ENCODE measurements at places on chromosomes 1 and 21. TPM values are rescaled to one million over a fixed set of nuclear protein-coding genes. Genes with fewer than 3 reads are reported as not detected.
A peak's percentile ranks its signal among the peaks of the same experiment; 100 is the strongest.

LCE1C gene
- total RNA-seq = not detected

EXO1 gene
- total RNA-seq = 1.3 TPM

ZMYND12 gene
- 1.3 TPM for total RNA-seq

CFAP126 gene
- not detected for total RNA-seq

PRKAA2 gene
- total RNA-seq = not detected

LY9 gene
- 95.4 TPM for total RNA-seq

CELA2B gene
- not detected for total RNA-seq

DNA sequence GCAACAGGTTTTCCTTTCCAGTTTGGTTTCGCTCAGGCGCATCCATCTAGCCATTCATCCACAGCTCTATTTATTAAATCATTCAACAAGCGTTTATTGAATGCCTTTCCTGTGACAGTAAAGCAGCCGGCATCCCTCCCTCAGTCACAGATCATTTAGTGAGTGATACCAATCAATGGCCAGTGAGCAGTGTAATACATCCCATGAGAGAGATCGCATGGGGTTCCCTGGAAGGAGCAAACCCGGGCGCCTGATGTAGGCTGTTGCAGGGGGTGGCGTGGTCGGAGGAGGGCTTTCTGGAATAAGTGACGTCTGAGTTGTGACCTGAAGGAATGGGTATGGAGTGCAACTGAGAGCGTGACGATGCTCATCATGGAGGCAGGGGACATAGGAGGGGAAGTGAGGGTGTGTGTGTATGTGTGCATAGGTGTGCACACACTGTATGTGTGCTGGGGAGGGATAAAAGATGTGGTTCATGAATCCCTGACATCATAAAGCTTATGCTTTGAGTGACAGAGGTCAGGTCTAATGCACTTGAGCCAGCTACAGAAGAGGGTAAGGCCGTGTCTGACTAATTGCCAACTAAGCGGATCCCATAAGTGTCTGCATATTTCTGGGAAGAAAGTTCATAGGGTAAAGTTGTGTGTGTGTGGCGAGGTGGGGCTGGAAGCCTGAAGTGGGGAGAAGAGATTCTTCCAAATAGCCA lies 6.6 kb downstream of the FCMR start:
- DNase-seq = no peak

GRCh38 chr21:31279986-31280385 lies 64.1 kb downstream of the TIAM1 start:
- no peak for DNase-seq

DNA sequence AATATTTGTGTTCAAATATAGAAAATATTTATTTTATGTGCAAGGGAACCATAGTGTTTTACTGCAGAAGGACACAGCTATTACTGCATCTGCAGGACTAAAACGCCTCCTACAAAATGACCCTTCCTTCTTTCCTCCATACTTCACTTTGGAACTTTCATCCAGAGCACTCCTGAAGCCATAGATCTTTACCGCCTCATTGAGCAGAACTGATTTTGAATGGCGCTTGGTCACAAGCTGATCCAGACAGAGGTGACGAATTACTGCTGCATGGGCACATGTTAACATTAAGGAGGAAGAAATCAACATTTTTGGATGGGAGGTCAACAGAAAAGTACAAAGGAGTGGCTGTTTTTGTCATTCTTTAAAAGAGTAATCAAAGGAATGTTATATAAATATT lies 931.6 kb downstream of the NCAM2 start:
- DNase-seq = no peak

GRCh38 chr1:25194572-25195020 lies 37.7 kb downstream of the SYF2 start:
- DNase-seq = no peak

DNA sequence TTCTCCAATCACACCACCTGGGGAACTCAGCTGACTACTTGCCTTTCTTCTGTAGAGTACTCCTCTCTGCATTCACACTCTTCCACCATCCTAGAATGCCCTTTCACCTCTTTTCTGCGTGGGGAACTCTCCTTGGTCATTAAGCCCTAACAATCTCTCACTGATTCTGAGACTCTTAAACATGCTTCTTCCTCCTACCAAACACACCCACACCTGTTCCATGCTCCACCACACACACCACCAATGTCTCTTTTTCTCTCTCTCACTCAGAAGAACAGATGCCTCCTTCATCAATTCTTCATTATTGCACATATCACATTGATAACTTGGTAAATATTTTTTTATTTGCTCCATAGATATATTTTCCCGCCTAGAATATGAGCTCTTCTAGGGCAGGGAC lies 53.6 kb downstream of the WARS2 start:
- no peak for DNase-seq

DNA sequence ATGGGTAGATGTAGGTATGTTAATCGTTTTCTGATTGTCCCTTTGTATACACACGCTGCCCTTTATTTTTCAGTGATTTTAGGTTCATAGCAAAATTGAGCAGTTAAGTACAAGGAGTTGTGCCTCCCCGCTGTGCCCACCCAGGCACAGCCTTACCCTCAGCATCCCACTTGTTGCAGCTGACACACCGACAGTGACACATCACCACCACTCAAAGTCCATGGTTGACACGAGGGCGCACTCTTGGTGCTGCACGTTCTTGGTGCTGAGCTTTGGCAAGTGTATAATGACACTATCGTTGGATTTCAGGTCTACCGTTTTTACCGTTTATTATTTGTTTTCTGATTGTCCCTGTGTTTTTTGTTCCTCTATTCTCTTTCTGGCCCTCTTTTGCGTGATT lies 15.6 kb downstream of the C1orf159 start:
- DNase-seq = no peak

- peak; percentile 37 for DNase-seq
Observed at GRCh38 chr1:20376880-20377494, 86.3 kb downstream of the VWA5B1 start.

DNA sequence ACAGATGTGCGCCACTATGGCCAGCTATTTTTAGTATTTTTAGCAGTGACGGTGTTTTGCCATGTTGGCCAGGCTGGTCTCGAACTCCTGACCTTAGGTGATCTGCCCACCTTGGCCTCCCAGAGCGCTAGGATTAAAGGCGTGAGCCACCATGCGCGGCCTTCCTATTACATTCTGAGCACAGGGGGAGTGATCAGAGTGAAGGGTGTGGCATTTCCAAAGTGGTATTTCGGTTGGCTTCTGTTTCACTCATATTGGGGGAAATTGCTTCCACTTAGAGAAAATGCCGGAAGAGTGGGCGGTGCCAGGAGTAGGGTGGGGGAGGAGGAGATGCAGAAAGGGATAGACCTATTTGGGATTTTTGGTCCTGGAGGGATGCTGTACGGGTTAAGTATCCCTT lies 4.3 kb downstream of the PIK3CD start:
- no peak for DNase-seq

DNA sequence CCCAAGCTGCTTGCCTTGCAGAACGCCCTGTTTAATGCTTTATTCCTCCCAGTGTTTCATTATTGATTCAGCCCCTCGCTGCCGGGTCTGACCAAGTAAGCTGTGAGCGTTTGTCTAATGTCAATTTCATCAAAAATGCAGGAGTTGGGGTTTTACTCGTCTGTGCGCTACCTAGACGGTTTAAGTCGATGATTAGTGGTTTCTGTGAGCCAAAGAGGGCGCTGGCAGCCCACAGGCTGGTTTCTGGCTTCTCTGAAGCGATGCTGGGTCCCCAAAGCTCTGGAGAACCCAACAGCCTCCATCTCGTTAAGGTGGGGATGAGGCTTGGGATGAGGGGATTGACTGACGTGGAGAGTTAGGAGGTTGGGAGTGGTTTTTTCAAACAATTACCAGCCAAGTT lies 102.9 kb downstream of the SYF2 start:
- DNase-seq = no peak

GRCh38 chr21:42160111-42160721 lies 58.7 kb upstream of the ABCG1 start:
- DNase-seq = peak; percentile 15

- no peak for DNase-seq
Observed at GRCh38 chr1:113003751-113004690, 48.0 kb upstream of the SLC16A1 start.

- no peak for DNase-seq
Observed at GRCh38 chr1:219323426-219323825, 149.7 kb downstream of the LYPLAL1 start.

DNA sequence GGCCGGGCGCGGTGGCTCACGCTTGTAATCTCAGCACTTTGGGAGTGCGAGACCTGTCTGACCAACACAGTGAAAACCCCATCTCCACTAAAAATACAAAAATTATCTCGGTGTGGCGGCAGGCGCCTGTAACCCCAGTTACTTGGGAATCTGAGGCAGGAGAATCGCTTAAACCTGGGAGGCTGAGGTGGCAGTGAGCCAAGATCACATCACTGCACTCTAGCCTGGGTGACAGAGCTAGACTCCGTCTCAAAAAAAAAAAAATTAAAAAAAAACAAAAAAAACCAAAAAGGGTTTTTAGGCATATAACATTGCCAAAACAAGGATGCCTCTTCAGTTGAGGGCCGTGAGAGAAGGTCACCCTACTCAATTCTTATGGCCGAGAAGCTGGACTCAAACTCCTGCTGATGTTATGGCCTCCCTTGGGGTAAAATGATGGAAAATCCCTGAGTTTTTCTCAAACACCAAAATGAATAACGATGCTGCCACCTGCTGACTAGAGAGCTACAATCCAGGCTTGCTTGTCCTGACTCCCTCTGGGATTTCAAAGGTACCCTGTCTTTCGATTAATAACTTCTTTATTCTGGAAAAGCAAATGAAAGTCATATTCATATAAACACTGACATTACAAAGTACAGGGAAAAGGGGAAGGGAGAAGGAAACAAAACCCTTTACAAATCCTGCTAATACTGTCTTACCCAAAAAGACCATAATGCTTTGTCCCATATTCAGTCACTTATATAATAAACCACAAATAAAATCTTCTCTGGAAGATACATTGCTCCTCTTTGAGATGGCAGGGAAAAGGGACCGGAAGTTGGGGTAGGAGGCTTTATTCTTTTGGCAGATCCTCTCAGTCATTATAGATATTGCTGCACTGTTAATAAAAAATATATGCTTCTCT lies 10.7 kb downstream of the RAB42 start:
- DNase-seq = no peak

DNA sequence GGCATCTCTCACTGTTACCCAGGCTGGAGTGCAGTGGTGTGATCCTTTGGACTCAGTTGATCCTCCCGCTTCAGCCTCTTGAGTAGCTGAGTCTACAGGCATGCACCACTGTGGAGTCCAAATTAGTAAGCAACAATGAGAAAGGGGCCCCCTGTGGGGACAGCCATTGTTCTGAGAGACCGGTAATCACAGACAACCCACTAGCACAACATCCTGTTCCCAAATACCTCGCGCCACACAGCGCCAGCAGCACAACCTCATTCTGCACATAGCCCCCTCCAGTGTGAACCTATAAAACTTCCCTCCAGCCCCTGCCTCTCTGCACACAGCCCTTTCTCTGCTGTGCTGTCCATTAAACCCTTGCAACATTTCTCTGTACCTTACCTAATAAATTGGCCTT lies 226.4 kb downstream of the DYRK1A start:
- no peak for DNase-seq

- DNase-seq = no peak
Observed at GRCh38 chr21:43312011-43312410, 114.9 kb downstream of the SIK1 start.

GRCh38 chr21:15023776-15024175 lies 41.0 kb downstream of the NRIP1 start:
- no peak for DNase-seq

GRCh38 chr1:246875041-246876026 lies 56.4 kb downstream of the AHCTF1 start:
- DNase-seq = no peak

GRCh38 chr1:163241746-163242145 lies 39.0 kb upstream of the RGS5 start:
- DNase-seq = no peak

GRCh38 chr1:43924516-43924915 lies 9.1 kb upstream of the ARTN start:
- no peak for DNase-seq

DNA sequence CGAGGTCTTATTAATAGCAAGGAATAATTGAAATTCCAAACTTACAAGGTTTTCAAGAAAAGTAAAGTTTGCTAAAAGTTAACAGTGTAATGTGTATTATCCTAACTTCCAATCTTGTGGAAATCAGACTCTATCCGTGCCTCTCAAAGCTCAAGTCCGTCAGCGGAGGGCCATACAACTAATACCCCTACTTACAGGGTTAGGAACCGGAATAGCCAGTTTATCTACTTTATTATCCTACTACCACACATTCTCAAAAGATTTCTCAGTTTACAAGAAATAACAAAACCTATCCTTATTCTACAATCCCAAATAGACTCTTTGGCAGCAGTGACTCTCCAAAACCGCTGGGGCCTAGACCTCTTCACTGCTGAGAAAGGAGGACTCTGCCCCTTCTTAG lies 457.8 kb downstream of the PTPRC start:
- no peak for DNase-seq

DNA sequence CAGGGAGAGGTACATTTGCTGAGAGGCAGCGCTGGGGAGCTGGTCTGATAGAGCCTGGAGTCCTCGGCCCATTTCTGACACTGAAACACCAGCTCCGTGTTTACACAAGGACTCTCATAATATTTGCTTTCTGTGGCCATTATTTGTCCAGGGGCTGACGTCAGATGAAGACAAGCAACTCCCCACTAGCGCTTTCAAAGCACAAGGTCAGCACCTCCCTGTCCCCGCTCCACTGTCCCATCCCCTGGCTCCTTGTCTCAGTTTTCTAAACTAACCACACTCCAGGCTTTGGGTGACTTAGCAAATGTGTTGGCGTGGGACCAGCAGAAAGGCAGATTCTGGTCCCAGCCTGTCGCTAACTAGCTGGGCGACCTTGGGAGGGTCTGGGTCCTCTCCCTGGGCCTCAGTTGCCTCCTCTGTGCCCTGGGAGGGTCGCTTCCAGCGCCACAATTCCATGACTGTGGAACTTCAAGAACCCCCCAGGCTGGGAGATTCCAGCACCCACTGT lies 37.4 kb upstream of the ZBTB40 start:
- DNase-seq = no peak

DNA sequence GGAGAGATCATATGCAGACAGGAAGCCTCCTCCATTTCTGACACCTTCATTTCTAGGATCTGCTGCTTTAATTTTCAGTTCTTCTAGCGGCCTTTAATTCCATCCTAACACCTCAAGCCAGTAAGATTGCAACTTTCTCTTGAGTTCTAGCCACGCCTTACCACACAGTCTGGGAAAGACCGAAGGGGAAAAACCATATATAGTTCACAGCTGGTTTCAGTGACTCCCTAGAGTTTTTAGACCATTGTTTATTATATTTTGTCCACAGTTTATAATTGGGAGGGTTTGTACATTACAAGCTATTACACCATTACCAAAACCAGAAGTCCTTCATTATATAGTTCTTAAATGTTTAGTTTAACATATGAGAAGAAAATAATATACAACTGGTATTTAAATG lies 37.5 kb downstream of the DPH5 start:
- DNase-seq = no peak

DNA sequence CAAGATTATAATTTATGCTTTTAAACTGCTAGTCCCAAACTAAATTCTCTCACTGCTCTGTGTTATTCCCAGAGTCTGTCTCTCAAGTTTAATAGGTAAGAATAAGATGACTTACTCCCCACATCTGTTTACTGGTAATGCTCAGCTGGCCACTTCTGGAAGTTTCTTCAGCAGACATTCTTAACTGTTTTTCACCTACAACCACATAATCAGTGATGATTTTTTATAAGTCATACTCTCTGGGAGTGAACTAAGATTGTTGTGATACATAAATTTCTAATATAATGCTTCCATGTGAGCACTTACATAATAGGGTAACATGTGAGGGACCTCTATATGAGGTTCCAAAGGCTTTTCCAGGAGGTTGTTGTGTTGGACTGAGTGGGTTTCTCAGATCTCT lies 8.7 kb downstream of the SLAMF7 start:
- no peak for DNase-seq

- no peak for DNase-seq
Observed at GRCh38 chr1:209086486-209087192, 496.9 kb upstream of the CAMK1G start.

All from T-cell (primary cell).